Hematopoietic multipotent progenitor cell (in vitro differentiated cells): ENCODE measurements at places on chromosomes 2 and 18. TPM values are rescaled to one million over a fixed set of nuclear protein-coding genes. Genes with fewer than 3 reads are reported as not detected.

ANKRD62 gene
- not detected for total RNA-seq

GRCh38 chr2:171729952-171730317 lies 42.7 kb downstream of the DYNC1I2 start:
- DNase-seq, result no peak

GRCh38 chr2:118386641-118387302 lies 298.5 kb downstream of the INSIG2 start:
- no peak for DNase-seq

DNA sequence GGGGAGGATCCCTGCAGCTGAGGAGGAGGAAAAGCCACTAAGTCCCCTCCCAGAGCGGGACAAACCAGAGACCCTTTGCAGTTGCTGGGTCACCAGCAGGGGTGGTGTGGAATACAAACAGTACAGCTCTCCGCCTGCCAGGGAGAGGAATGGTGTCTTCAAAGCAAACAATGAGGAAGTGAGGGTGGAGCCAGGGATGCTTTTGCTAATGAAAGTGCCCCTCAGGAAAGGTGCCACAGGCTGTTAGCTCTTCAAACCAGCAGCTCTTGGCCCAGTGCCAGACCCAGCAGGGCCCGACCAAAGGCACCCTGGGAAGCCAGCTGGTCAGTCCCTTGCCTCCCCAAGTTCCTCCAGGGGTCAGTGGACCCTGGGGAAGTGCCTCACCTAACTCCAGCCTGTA lies 102.8 kb downstream of the HIBCH start:
- DNase-seq, result no peak

DNA sequence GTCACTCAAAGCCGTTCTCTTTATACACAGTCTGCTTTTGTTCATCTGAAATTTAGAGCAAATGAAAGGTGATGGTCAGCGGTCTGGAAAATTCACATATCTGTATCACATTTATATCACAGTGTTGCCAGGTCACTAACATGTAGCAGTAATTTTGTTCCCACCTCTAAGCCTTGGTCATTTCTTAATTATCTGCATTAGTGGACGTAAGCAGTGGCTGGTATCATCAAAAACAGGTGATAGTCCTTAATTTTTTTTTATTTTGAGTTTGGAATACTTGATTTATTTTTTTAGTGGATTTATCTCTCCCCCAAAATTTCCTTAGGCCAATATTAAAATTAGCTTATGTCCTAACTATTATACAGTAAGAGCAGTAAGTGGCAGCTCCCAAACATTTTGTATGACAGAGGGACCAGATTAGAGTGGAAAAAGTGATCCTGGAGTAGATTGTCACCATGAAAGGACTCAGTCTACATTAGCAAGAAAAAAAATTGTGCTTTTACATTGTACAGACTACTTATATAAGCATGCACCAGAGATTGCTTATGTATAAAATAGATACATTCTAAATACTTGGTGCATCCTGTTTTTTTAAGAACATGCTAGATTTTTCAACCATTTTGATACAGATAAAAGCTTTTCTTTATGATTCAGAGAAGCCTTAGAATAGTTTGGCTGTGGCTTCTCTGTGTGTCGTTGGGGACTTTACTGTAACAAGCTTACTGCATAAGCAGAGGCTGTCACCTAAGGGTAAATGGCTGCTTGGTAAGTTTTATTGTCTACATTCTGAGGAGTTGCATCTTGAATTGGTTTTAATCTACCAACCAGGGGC lies 65.0 kb downstream of the MAPRE2 start:
- no peak for DNase-seq

GRCh38 chr2:168348076-168348475 lies 100.7 kb upstream of the STK39 start:
- DNase-seq, result no peak

DNA sequence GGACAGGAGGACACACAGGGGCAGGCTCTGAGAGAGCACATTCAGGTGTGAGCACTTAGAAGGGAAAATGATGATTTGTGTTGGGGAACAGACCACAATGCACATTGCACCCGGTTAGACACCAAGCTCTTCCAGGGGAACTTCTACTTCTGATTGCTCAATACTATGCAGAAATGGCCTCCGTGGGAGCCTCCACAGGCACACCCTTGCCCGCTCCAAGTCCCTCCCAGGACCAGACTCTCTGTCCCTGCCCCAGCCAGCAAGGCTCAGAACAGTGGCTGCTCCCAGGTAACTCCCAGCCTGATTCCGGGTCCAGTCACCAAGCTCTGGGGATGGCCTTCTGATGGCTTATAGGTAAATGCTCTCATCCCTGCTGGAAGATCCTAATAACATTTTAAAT lies 56.2 kb downstream of the BCL2L11 start:
- DNase-seq, result no peak

AMER3 gene
- total RNA-seq, result under 0.01 TPM
